ENCODE measurements at places on chromosomes 2 and 18.

- no peaks in the 10 kb centered on the region for H3K36me3 ChIP-seq
- peaks cover 16% of the 10 kb centered on the region for H3K4me1 ChIP-seq
- H3K27me3 ChIP-seq = no peaks in the 10 kb centered on the region
- DNase-seq = no peak
- no peak overlapping the region for H3K4me3 ChIP-seq
These were observed 3.8 kb downstream of the GALNT5 start for GRCh38 chr2:157261199-157261782.

DNA sequence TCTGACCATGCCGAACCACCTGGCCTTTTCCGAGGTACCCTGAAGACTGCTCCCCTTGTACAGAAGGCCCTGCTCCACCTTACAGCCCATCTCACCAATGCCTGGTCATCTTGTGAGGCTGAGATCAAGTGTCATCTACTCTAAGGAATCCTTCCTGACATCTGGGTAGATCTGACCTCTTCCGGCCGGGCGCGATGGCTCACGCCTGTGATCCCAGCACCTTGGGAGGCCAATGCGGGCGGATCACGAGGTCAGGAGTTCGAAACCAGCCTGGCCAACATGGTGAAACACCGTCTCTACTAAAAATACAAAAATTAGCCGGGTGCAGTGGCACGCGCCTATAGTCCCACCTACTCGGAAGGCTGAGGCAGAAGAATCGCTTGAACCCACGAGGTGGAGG lies 2.1 kb upstream of the RIOK3 start:
- H3K4me1 ChIP-seq = peaks cover 32% of the 10 kb centered on the region
- DNase-seq = no peak
- H3K4me3 ChIP-seq = peak overlapping the region; percentile 26
- H3K27me3 ChIP-seq = no peaks in the 10 kb centered on the region
- H3K36me3 ChIP-seq = no peaks in the 10 kb centered on the region

DNA sequence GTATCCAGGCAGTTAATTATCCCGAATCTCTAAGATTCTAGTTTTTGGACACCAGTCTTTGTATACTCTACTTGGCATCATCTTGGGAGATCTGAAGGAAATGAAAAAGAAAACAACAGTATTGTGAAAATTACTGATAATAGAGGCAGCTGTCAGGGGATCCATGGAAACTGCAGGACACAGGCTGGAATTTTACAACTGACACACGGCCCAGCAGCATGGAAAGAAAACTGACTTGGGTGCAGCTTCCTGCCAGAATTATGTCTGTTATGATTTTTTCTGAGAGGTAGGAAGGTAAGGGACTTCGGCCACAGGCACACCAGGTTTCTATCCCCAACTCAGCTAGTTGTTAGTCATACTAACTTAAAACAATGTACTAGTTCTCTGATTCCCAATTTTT lies 57.7 kb upstream of the ERBB4 start:
- no peak overlapping the region for H3K27ac ChIP-seq
- no peak overlapping the region for H3K4me3 ChIP-seq
- H3K4me1 ChIP-seq = no peaks in the 10 kb centered on the region
- no peaks in the 10 kb centered on the region for H3K36me3 ChIP-seq

DNA sequence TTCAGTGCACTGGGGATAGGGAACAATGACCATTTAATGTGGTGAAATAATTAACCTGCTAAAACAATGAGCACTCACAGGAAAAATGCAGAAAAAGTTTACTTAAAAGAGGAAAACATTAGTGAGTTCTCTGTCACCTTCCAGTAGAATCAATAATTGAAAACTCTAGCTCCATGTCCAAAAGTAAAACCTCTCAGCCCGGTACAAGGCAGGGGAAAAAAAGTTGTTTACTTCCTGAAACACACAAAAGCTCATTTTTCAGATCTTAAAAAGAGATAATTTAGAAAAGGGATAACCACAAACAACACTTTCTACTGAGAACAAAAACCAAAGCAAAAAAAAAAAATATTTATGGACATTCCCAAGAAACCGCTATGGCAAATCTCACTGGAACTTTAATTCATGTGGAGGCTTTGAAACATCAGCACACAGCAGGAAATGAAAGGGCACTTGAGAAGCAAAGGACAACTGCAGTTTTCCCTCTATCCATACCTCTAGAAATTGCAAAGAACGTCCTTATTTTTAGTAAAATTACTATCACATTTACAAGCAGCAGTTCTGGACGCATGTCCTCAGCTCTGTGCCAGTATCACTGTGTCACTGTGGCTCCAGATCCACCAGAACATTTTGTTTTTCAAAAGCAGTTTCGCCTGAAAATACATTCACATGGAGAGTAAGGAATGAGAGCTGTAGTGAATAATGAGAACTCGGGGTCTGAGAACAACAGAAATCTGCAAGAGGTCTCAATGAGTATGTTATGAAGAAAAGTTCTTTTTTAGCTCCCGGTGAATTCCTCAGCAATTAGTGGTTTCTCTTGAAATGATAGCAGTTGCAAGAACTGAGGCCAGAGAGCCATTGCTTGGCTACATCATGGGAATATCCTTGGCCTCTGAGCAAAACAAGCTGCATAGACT lies 44.7 kb upstream of the DNAH7 start:
- peak overlapping the region; percentile 9 for H3K4me3 ChIP-seq
- no peaks in the 10 kb centered on the region for H3K27me3 ChIP-seq
- H3K36me3 ChIP-seq = no peaks in the 10 kb centered on the region
- no peak for DNase-seq
- peaks cover 5% of the 10 kb centered on the region for H3K4me1 ChIP-seq

DNA sequence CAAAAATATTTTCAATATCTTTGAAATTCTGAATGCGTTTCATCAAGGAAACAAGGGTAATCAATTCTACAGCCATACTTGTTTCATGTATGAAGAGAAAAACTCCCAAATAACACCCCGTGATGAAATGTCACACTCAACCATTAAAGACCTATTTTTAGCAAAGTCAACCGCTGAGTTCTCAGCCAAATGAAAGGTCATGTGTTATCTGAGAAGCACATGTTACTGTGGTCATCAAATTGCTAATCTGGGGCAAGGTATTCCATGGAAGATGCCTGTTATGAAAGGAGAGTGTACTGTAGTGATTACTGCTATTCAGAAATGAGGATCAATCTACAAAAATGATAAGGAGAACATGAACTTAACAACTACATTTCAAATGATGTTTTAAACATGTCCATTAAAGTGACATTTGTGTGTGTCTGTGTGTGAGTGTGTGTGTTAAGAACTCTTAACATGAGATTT lies 126.7 kb downstream of the BCL2 start:
- H3K4me1 ChIP-seq = peaks cover 43% of the 10 kb centered on the region
- no peaks in the 10 kb centered on the region for H3K36me3 ChIP-seq
- no peak for DNase-seq
- H3K27me3 ChIP-seq = no peaks in the 10 kb centered on the region
- H3K27ac ChIP-seq = no peak overlapping the region

- DNase-seq = no peak
- H3K4me3 ChIP-seq = no peak overlapping the region
- H3K27me3 ChIP-seq = peaks cover 3% of the 10 kb centered on the region
These were observed 23.8 kb downstream of the NABP1 start for GRCh38 chr2:191701696-191702095.

GRCh38 chr2:240165034-240165433 lies 24.6 kb upstream of the OTOS start:
- no peak overlapping the region for H3K4me3 ChIP-seq
- no peaks in the 10 kb centered on the region for H3K4me1 ChIP-seq
- no peaks in the 10 kb centered on the region for H3K36me3 ChIP-seq
- H3K27ac ChIP-seq = no peak overlapping the region

GRCh38 chr2:28333606-28334526 lies 58.8 kb upstream of the FOSL2 start:
- H3K36me3 ChIP-seq = no peaks in the 10 kb centered on the region
- no peaks in the 10 kb centered on the region for H3K27me3 ChIP-seq
- H3K27ac ChIP-seq = no peak overlapping the region
- no peak overlapping the region for H3K4me3 ChIP-seq

GRCh38 chr2:237421542-237422116 lies 7.7 kb upstream of the COL6A3 start:
- H3K36me3 ChIP-seq = peaks cover 2% of the 10 kb centered on the region
- peaks cover 13% of the 10 kb centered on the region for H3K4me1 ChIP-seq
- peak overlapping the region; percentile 78 for H3K4me3 ChIP-seq
- DNase-seq = peak; percentile 76

- peak within 1 kb of the TSS; percentile 41 for H3K4me3 ChIP-seq
- no peak within 1 kb of the TSS for H3K27ac ChIP-seq
- H3K36me3 ChIP-seq = no peaks in the 10 kb centered on the region
- peaks cover 4% of the 10 kb centered on the region for H3K4me1 ChIP-seq
These were observed at the start of gene PTH2R for GRCh38 chr2:208406474-208407451. PTH2R (plus strand) TSS chr2:208406792; CDS start chr2:208407044, 252 bp downstream.

GRCh38 chr2:189613077-189613636 lies 32.6 kb upstream of the SLC40A1 start:
- H3K4me3 ChIP-seq = peak overlapping the region; percentile 23
- no peak overlapping the region for H3K27ac ChIP-seq
- H3K36me3 ChIP-seq = no peaks in the 10 kb centered on the region
- no peak for DNase-seq

- no peak overlapping the region for H3K27ac ChIP-seq
- peaks cover 6% of the 10 kb centered on the region for H3K27me3 ChIP-seq
- DNase-seq = no peak
- peaks cover 13% of the 10 kb centered on the region for H3K4me1 ChIP-seq
- no peak overlapping the region for H3K4me3 ChIP-seq
- no peaks in the 10 kb centered on the region for H3K36me3 ChIP-seq
These were observed 137.4 kb upstream of the DLX2 start for GRCh38 chr2:172239944-172240590.

DNA sequence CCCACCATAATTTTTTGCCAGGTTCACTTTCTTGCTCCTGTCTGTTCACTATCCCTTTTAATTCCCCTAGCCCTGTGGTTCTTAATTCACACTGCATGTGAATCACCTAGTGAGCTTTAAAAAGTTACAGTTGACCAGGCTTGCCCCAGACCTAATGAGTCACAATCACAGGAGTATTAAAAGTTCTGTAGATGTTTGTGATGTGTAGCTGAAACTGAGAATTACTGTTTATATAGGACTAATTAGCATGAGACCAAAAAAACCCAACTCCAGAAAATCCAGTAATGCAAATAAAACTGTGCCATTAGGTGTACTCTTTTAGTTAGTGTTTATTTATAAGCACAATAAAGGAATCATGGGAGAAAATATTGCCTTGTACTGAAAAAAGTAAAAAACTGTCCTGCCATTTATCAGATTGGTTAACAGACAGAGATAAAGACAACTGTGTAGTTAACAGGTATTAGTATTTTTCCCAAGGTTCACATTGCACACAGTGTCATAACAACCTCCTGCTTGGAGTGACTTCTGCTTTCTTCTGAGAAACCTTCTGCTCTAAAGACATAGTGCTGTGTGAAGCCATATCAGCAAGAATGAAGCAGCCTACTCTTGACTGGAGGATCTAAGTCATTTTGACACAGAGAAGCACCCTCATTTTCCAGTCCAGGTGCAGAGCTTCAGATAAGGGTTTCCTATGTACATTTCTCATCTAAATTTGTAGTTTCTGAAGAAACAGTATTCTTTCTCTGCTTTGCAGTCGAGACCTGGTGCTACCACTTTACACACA lies 39.0 kb downstream of the VAPA start:
- no peak overlapping the region for H3K27ac ChIP-seq
- H3K27me3 ChIP-seq = no peaks in the 10 kb centered on the region
- H3K4me1 ChIP-seq = peaks cover 1% of the 10 kb centered on the region
- DNase-seq = no peak
- H3K36me3 ChIP-seq = peaks cover 9% of the 10 kb centered on the region
- no peak overlapping the region for H3K4me3 ChIP-seq

- no peaks in the 10 kb centered on the region for H3K27me3 ChIP-seq
- peaks cover 9% of the 10 kb centered on the region for H3K4me1 ChIP-seq
- H3K36me3 ChIP-seq = peaks cover 3% of the 10 kb centered on the region
- peak overlapping the region; percentile 97 for H3K27ac ChIP-seq
- H3K4me3 ChIP-seq = peak overlapping the region; percentile 89
These were observed 868 bp downstream of the HSBP1L1 start for GRCh38 chr18:79965119-79965902.

DNA sequence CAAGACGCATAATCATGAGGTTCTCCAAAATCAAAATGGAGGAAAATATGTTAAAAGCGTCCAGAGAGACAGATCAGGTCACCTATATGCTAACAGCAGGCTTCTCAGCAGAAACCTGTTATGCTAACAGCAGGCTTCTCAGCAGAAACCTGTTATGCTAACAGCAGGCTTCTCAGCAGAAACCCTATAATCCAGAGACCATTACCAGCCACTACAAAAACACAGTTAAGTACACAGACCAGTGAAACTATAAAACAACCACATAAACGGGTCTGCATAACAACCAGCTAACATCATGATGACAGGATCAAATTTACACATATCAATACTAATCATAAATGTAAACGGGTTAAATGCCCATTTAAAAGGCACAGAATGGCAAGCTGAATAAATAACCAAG lies 1548.4 kb upstream of the TMEFF2 start:
- H3K4me1 ChIP-seq = no peaks in the 10 kb centered on the region
- H3K4me3 ChIP-seq = no peak overlapping the region
- no peaks in the 10 kb centered on the region for H3K27me3 ChIP-seq
- H3K27ac ChIP-seq = no peak overlapping the region

- H3K36me3 ChIP-seq = peaks cover 11% of the 10 kb centered on the region
- H3K4me1 ChIP-seq = peaks cover 6% of the 10 kb centered on the region
- H3K27ac ChIP-seq = no peak overlapping the region
- no peaks in the 10 kb centered on the region for H3K27me3 ChIP-seq
These were observed 68.2 kb upstream of the STON1 start for GRCh38 chr2:48461721-48462120.

- peaks cover 8% of the 10 kb centered on the region for H3K36me3 ChIP-seq
- H3K27me3 ChIP-seq = peaks cover 10% of the 10 kb centered on the region
- no peak overlapping the region for H3K27ac ChIP-seq
- DNase-seq = no peak
- H3K4me1 ChIP-seq = peaks cover 15% of the 10 kb centered on the region
These were observed 119.6 kb upstream of the ARL5A start for GRCh38 chr2:151947813-151948165.

DNA sequence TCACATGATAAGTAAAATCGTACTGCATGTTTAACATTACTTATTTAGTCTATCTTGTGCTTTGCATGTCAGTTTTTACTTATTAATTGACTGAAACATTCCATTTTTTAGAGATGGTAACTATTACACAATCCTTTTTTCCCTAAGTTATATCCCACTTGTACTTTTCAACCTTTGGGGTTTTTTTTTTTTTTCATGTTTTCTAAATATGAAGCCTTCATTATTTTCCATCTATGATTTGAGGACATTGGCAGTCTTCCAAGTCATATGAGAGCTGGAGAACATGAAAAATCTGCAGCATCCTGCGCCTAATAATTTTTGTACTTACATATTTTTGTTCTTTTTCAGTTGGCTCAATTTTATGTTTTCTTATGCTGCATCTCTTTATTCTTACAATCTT lies 113.9 kb downstream of the MYO1B start:
- H3K4me1 ChIP-seq = peaks cover 3% of the 10 kb centered on the region
- no peak overlapping the region for H3K27ac ChIP-seq
- peaks cover 3% of the 10 kb centered on the region for H3K27me3 ChIP-seq
- no peaks in the 10 kb centered on the region for H3K36me3 ChIP-seq

DNA sequence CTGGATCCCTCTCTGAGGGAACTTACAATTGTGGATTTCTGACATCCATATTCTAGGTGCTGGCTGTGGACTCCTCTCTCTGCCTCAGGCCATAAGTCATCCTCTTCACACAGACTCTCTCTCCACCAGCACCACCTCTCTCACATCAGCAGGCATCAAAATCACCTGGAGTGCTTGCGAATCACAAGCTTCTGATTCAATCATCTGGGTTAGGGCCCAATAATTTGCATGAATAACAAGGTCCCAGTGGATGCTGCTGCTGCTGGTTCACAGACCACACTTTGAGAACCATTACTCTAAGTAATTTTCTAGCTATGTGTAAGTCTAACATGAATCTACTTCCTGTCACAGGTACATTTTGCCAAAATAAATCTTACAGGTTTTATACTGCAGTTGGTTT lies 214.9 kb downstream of the DSEL start:
- peaks cover 16% of the 10 kb centered on the region for H3K36me3 ChIP-seq
- peaks cover 20% of the 10 kb centered on the region for H3K4me1 ChIP-seq
- DNase-seq = peak; percentile 1
- H3K4me3 ChIP-seq = peak overlapping the region; percentile 69
- H3K27ac ChIP-seq = peak overlapping the region; percentile 84
- no peaks in the 10 kb centered on the region for H3K27me3 ChIP-seq

All from naive thymus-derived CD8-positive, alpha-beta T cell (primary cell).